ENCODE measurements at places on chromosomes 3 and 15.

- no peak for DNase-seq
Observed at GRCh38 chr3:120258009-120258408, 27.0 kb downstream of the GPR156 start.

DNA sequence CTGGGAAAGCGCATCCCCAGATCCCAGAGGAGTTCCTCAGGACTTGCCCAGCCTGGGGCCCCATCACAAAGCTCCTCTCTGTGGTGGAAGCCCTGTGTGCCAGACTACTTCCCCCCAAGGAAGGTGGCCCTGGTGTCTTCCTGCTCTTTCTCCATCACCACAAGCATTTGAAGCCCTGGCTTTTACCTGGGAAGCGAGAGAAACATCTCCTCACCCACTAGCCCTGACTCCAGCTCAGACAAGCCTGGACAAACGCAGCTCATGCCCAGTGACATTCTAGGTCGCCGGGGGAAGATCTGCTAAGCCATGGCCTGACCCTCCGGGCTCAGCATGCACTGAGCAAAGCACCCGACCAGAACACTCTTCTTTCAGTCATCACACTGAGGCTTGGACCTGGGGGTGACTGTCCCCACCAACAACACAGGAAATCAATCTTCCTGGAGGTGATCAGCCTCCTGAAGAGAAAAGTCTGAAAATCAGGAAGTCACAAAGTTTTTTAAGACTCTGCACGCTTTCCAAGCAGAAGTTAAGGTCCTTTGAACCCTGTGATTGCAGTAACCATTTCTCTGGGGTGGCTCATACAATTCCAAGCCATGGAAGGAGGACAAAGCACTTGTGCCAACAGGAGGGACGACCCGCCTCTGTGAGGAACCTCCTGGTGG lies 40.8 kb downstream of the KLHL25 start:
- DNase-seq, result no peak

GRCh38 chr15:97215629-97216028 lies 744.9 kb upstream of the ARRDC4 start:
- DNase-seq, result no peak

DNA sequence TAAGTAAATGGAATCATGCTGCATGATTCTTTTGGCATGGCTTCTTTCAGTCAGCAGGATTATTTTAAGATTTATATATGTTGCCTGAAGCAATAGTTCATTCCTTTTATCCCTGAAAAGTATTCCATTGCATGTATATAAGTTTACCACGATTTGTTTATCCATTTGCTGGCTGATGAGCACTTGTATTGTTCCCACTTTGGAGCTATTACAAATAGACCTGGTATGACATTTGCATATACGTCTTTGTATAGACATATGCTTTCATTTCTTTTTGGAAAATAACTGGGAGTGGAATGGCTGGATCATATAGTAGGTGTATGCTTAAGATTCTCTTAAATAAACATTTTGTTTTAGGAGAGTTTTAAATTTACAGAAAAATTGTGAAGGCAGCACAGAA lies 79.3 kb upstream of the CBLB start:
- no peak for DNase-seq

- DNase-seq, result no peak
Observed at GRCh38 chr15:57692709-57693108, 13.8 kb upstream of the POLR2M start.

GRCh38 chr3:29169451-29169850 lies 111.4 kb upstream of the RBMS3 start:
- no peak for DNase-seq

GRCh38 chr15:60764408-60764963 lies 285.5 kb upstream of the ICE2 start:
- no peak for DNase-seq

DNA sequence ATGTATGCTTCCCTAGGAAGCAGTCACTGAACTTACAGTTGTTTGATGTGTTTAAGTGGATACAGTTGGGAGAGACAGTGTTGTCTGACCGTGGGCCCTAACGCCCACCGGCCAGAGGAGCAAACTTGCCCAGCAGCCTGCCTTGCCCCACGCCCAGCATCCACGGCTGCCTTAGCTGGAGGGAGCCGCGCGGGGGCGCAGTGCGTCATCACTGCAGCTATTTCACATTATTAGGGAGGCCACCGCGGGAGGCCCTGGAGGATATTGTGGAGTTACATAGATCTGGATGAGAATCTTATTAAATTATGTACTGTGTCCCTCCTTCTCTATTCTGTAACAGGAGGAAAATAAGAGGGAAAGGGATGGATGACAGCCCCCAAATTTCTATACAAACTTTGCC lies 267.2 kb downstream of the GABRG3 start:
- no peak for DNase-seq

DNA sequence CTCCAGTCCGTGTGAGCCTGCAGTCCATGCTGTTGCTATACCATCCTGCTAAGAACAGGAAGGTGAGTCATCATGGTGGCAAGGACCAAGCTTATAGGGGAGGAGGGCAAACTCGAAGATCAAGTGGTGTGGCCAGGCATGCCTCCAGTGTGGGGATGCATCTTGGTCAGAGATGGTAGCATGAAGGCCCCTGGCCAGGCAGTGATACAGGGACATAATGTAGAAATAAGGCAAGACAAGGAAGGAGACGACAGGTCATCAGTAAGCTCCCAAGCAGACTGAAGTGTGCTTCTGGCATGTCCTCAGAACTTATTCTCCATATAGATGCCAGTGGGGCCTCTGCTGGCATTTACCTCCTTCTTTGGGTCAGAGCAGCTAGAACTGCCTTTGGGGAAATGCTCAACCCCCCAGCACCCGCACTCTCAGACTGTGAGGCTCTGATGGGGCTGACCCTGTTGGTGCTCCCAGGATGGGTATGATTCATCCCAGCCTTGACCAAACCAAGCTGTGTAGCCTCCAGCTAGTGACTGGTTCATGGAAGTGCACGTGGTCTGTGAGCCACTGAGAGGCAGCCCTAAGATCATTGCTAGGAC lies 52.5 kb upstream of the ATP2B2 start:
- no peak for DNase-seq

DNA sequence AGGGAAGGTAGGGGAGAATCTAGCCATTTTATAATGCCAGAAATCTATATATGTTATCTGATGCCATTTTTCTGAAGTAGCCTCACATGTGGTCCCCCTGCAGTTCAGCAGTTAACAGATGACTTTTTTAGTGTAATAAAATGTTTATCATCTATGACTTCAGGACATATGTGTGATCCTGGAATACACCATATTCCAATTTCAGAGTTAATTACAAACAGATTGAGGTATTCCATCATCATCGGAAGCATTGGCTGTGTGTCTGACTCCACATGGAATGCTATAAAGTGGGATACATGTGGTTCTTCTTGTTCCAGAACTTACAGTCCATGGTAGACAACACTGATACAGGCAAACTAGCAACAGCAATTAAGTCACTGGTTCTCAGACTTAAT lies 45.9 kb upstream of the LIMD1 start:
- DNase-seq, result no peak

DNA sequence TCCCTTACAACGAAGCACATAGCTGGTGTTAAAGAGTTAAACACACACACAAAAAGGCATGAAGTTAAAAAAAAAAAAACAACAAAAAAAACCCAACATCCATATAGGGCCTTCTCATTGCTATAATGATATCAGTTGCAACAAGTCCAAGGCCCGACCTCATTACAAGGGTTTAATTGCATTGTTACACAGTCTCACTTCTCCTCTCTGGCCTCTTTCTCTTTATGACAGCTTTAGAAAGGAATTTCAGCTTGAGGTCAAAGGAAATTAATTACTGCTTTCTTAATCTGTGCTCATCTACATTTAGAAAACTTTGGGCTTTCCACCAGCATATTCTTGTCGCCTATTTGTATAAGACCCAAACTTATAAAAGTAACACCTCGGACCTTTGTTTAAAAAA lies 342.1 kb downstream of the NR2F2 start:
- DNase-seq, result no peak

DNA sequence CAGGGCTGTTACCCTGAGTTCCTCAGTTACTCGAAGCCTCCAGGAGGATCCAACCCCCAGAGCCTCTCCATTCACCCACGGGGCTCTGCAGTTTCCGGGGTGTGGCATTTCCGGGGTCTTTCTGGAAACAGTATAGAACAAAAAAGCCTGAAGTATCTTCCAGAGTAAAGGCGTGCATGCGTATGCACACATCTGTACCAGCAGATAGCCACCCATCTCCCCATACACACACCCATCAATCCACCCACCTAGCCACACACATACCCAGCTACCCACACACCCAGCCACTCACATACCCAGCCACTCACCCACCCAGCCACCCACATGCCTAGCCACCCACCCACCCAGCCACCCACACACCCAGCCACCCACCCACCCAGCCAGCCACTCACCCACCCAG lies 2.9 kb upstream of the DNAJB8 start:
- DNase-seq, result no peak

DNA sequence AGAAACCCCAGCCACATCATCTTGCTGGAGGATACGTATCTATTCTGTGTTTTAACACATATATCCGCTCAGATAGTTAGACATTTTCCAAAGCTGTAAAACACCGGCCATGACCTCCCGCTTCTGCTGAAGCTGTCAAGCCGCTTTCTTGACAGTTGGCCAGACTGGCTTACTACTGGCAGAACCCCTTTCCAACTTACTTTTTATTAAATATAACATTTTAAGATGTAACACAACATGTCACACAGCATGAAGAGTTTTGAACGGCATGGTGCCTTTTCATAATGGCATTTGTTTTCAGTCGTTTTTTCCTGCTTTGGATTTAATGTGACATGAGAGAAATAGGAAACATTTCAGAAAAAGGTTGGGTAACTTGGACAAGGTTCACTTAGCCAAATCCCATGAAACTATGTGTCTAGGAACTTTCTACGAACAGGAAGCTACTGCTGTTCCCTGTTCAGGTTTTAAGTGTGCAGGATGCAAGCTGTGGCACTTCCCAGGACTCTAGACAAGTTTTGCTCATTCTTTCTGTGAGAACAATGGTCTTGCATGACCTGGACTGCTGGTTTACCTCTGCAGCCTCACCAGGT lies 281.4 kb downstream of the THSD4 start:
- no peak for DNase-seq

GRCh38 chr3:186320862-186321568 lies 41.0 kb downstream of the DGKG start:
- DNase-seq, result no peak

DNA sequence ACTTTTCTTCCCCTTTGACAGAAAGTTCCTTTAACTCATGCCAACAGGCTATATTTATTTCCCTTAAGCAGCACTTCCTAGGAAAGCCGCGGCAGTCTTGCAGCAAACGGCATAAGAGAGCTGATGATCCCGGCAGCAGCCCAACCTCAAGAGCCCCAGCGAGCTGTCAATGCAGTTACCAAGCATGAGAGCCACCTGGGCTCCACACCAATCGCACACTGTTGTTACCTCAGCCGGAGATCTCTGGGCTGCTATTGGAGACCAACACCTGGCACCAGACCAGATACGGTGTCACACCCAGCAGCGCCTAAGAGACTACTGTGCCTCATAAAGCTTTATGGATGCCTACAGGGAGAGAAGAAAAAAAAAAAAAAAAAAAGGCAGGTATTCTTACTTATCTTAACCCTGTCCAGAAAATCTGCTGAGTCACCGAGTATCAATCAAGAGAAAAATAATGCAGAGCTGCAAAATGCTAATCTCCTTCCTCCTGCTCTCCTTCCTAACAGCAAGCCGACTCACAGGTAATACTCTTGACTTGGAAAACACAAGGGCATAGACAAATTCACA lies 11.7 kb downstream of the ABCC5 start:
- DNase-seq, result no peak

DNA sequence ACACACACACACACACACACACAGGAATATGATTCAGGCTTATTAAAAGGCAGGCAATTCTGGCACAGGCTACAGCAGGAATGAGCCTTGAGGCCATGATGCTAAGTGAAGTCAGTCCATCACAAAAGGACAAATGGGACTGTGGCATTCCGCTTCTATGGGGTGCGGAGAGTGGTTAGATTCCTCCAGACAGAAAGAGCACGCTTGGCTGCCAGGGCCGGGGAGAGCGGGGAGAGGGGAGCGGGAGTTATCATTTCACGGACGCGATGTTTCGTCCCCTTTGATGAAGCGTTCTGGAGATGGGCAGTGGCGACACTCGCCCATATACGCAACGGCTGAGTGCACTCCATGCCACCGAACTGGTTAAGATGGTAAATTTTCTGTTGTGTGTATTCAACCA lies 58.5 kb upstream of the FAM174B start:
- DNase-seq, result no peak

GRCh38 chr15:52368402-52368801 lies 72.8 kb upstream of the MYO5C start:
- no peak for DNase-seq

GRCh38 chr3:140378571-140379340 lies 299.1 kb upstream of the TRIM42 start:
- no peak for DNase-seq

DNA sequence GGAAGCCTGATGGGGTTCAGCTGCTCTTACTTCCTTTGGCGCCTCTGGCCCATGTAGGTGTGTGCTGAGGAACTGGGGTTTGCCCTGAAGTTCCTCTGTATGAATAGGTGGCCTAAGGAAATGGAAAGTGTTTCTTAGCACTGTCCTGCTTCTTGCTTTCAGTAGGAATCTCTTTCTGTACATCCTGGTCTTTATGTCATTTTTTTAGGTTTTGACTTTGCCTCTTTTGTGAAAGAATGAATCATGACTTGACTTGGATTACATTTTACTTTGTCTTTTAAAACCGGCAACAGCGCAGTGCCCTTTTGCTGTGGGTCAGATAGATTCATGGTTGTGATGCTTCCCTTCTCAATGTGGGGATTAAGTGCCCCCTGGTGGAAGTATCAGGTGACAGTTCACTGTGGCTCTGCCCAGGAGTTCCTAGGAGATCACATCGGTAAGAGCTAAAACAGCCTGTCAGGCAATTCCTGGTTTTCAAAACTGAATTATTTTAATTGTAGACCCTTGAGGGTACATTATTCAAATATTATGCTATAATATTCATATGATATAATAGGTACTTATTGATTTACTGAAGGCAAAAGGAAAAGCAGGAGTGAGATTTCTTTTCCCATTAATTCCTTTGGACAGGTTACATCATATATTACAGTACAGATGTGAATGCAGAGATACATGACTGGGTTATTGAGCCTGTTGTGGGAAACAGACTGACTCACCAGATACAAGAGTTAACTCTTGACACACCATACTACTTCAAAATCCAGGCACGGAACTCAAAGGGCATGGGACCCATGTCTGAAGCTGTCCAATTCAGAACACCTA lies 95.4 kb downstream of the HCN4 start:
- DNase-seq, result peak; percentile 4

GRCh38 chr15:85302271-85302670 lies 78.1 kb upstream of the AKAP13 start:
- DNase-seq, result no peak

- DNase-seq, result no peak
Observed at GRCh38 chr15:40501487-40501886, 30.7 kb downstream of the CHST14 start.

- DNase-seq, result no peak
Observed at GRCh38 chr3:178059836-178060235, 476.4 kb upstream of the KCNMB2 start.

- peak; percentile 9 for DNase-seq
Observed at GRCh38 chr3:45760878-45761711, 35.2 kb downstream of the SLC6A20 start.

GRCh38 chr3:66638717-66639116 lies 137.9 kb upstream of the LRIG1 start:
- no peak for DNase-seq

- no peak for DNase-seq
Observed at GRCh38 chr3:175326041-175326440, 466.9 kb downstream of the NAALADL2 start.

All from activated T-helper 9 cell treated with anti-CD3 and anti-CD28 coated beads, Interleukin-2, amount 50 U/mL, for 16 hours (primary cell).